ENCODE measurements at places on chromosomes 1 and 21.

DNA sequence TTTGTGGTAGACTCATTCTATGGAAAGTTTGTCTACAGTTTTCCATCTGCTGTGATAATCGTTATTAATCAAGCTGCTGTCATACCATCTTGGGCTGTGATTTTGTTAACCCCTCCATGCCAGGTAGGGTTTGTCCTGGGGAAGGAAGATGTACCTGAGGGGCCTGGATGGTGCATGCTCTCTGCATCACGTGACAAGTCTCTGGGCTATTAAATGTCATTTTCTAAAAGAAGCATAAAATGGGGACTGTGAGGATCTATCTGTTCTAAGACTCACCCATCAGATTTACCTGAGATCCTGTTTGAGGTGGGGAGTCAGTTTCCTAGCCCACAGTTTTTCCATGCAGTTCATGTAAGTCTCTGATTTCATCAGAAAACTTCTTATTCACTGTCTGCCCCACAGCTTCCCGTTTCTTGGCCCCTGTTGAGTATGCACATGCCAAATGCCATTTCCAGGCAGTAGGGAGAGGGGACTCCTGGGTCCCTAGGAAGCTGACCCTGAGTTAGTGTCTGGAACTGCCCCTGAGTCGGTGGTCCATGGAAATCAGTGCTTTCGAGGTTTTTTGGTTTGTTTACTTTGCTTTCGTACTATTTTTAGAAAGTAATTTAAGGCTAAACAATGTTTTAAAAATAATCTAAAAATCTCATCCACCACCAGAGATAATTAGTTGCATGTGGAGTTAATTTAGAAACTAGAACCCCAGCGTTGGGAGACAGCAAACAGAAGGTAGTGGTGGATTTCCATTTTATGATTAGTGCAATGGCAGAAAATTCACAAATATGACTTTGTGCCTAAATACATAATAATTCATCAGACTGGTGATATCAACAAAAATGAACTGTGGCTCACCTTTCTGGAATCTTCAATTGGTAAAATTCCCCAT is 46.7 kb downstream of the ZBTB18 start:
- no peak overlapping the region for H3K27ac ChIP-seq

DNA sequence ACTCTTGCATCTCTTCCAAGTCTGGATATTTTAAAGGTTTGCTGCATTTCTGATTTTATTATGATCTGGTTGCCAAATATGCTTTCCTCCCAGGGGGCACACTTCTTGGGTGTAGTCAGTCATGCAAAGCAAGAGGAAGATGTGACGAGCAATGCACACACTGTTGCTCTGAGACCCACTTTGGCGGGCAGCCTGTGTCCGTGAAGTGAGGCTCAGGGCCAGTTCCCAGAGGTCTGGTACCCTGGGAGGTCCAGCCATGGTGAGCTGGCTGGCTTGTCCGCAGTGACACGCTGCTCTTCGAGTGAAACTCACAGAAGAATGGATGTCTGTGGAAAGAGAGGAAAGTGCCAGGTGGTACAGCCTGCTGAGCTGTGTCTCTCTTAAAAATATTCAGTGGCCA is 52.8 kb upstream of the EDN2 start:
- no peak for DNase-seq
- peaks cover 6% of the 10 kb centered on the region for H3K36me3 ChIP-seq
- no peaks in the 10 kb centered on the region for H3K27me3 ChIP-seq
- no peak overlapping the region for H3K27ac ChIP-seq
- H3K4me1 ChIP-seq: peaks cover 5% of the 10 kb centered on the region

GRCh38 chr1:16617778-16618580 is 4.6 kb upstream of the NBPF1 start:
- H3K36me3 ChIP-seq: no peaks in the 10 kb centered on the region
- DNase-seq: no peak
- no peaks in the 10 kb centered on the region for H3K27me3 ChIP-seq
- H3K4me3 ChIP-seq: no peak overlapping the region

- H3K4me3 ChIP-seq: no peak overlapping the region
- no peaks in the 10 kb centered on the region for H3K4me1 ChIP-seq
- H3K36me3 ChIP-seq: no peaks in the 10 kb centered on the region
- no peaks in the 10 kb centered on the region for H3K27me3 ChIP-seq
- DNase-seq: no peak
Measured at GRCh38 chr1:226920446-226920894, 19.6 kb upstream of the COQ8A start.

- H3K27ac ChIP-seq: no peak overlapping the region
- H3K27me3 ChIP-seq: no peaks in the 10 kb centered on the region
- no peak overlapping the region for H3K4me3 ChIP-seq
Measured at GRCh38 chr1:231862611-231863010, 236.0 kb downstream of the DISC1 start.

GRCh38 chr1:26020941-26021646 is 481 bp upstream of the EXTL1 start:
- peaks cover 53% of the 10 kb centered on the region for H3K27me3 ChIP-seq
- no peak for DNase-seq
- peaks cover 10% of the 10 kb centered on the region for H3K4me1 ChIP-seq
- H3K36me3 ChIP-seq: no peaks in the 10 kb centered on the region
- H3K27ac ChIP-seq: no peak overlapping the region

- no peak overlapping the region for H3K4me3 ChIP-seq
- H3K27ac ChIP-seq: no peak overlapping the region
- no peak for DNase-seq
- H3K27me3 ChIP-seq: peaks cover 3% of the 10 kb centered on the region
- H3K36me3 ChIP-seq: no peaks in the 10 kb centered on the region
Measured at GRCh38 chr1:197841158-197841557, 61.3 kb upstream of the C1orf53 start.

GRCh38 chr1:119648620-119649004 is 546 bp upstream of the ZNF697 start:
- H3K4me3 ChIP-seq: peak overlapping the region; percentile 72
- H3K4me1 ChIP-seq: peaks cover 12% of the 10 kb centered on the region
- no peak for DNase-seq
- H3K27ac ChIP-seq: no peak overlapping the region
- H3K36me3 ChIP-seq: no peaks in the 10 kb centered on the region
- peaks cover 86% of the 10 kb centered on the region for H3K27me3 ChIP-seq

- no peak overlapping the region for H3K27ac ChIP-seq
- no peaks in the 10 kb centered on the region for H3K27me3 ChIP-seq
- H3K36me3 ChIP-seq: no peaks in the 10 kb centered on the region
- DNase-seq: no peak
- no peak overlapping the region for H3K4me3 ChIP-seq
- H3K4me1 ChIP-seq: peaks cover 24% of the 10 kb centered on the region
Measured at GRCh38 chr1:116357487-116357886, 15.6 kb upstream of the ATP1A1 start.

- no peak overlapping the region for H3K4me3 ChIP-seq
- no peaks in the 10 kb centered on the region for H3K27me3 ChIP-seq
- no peak overlapping the region for H3K27ac ChIP-seq
- no peak for DNase-seq
Measured at GRCh38 chr1:183711741-183712361, 58.7 kb upstream of the APOBEC4 start.

DNA sequence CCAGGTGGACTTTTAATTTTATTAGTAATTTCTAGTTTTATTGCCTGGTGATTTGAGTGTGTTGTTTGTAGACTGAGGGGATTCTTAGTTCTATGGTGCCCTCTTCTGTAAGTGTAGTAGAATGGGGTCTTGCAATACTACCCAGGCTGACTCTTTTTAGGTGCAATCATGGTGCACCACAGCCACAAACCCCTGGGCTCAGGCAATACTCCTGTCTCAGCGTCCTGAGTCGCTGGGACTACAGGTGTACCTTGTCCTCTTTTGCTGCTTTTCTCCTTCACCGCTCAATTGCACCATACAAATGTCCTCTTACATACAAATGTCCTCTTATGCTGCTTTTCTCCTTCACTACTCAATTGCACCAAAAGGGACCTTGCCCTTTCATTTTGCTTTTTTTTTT is 43.1 kb downstream of the SCP2 start:
- no peak for DNase-seq
- H3K36me3 ChIP-seq: no peaks in the 10 kb centered on the region
- no peaks in the 10 kb centered on the region for H3K27me3 ChIP-seq
- H3K4me3 ChIP-seq: no peak overlapping the region
- H3K4me1 ChIP-seq: no peaks in the 10 kb centered on the region

DNA sequence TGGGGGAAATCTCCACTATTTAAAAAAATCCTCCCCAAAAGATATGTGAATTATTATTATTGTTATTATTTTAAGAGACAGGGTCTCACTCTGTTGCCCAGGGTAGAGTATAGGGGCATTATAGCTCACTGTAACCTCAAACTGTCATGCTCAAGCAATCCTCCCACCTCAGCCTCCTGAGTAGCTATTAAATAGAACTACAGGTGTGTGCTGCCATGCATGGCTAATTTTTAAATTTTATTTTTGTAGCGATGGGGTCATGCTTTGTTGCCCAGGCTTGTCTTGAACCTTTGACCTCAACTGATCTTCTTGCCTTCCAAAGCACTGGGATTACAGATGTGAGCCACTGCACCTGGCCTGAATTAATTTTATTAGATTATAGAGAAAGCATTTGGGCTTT is 116.8 kb downstream of the RABGAP1L start:
- H3K27me3 ChIP-seq: no peaks in the 10 kb centered on the region
- no peak for DNase-seq
- no peak overlapping the region for H3K27ac ChIP-seq
- peaks cover 10% of the 10 kb centered on the region for H3K36me3 ChIP-seq

- peak within 1 kb of the TSS; percentile 97 for H3K4me3 ChIP-seq
- no peak for DNase-seq
- peaks cover 18% of the 10 kb centered on the region for H3K4me1 ChIP-seq
- H3K27ac ChIP-seq: peak within 1 kb of the TSS; percentile 97
- H3K27me3 ChIP-seq: peaks cover 13% of the 10 kb centered on the region
Measured at GRCh38 chr1:244050835-244051444, at the start of gene ZBTB18. TSS of gene ZBTB18 (plus strand) at chr1:244051283. CDS start at chr1:244051432, 149 bp downstream.

DNA sequence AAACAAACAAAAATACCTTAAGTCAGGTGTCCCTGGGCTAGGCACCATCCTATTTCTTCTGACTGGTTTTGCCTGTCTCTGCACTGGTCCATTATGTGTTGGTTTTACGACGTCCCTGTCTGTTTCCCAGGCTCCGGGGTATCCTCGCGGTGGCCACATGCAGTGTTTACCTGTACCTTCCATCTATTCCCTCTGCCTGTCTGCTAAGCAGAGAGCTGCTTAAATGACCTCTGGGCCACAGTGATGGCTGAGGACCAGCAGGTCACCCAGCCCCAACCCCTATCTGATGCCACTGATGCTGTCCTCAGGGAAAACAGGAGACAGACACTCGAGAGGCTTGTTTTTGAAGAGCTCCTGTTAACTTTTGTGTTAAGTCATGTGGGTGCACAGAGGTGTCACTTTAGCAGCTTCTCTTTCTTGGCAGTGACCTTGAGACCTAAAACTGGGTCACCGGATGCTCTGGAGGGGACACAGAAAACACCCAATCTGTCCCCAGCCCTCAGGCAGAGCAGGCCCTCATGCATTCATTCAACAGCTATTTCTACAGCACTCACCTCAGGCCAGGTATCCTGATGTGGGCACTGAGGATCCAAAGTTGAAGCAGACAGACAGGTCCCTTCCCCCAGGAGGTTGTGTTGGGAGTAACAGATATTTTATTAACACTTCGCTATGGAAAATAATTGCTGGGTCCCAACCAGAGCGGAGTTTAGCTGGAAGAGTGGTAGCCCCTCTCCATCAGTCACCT is 4.4 kb upstream of the EFHD2 start:
- DNase-seq: no peak
- H3K27me3 ChIP-seq: peaks cover 58% of the 10 kb centered on the region
- no peak overlapping the region for H3K27ac ChIP-seq
- H3K36me3 ChIP-seq: no peaks in the 10 kb centered on the region
- no peak overlapping the region for H3K4me3 ChIP-seq

- H3K27ac ChIP-seq: no peak overlapping the region
- peaks cover 15% of the 10 kb centered on the region for H3K27me3 ChIP-seq
- no peak overlapping the region for H3K4me3 ChIP-seq
- peaks cover 22% of the 10 kb centered on the region for H3K4me1 ChIP-seq
- DNase-seq: no peak
Measured at GRCh38 chr1:61536174-61537108, 188.5 kb downstream of the TM2D1 start.

DNA sequence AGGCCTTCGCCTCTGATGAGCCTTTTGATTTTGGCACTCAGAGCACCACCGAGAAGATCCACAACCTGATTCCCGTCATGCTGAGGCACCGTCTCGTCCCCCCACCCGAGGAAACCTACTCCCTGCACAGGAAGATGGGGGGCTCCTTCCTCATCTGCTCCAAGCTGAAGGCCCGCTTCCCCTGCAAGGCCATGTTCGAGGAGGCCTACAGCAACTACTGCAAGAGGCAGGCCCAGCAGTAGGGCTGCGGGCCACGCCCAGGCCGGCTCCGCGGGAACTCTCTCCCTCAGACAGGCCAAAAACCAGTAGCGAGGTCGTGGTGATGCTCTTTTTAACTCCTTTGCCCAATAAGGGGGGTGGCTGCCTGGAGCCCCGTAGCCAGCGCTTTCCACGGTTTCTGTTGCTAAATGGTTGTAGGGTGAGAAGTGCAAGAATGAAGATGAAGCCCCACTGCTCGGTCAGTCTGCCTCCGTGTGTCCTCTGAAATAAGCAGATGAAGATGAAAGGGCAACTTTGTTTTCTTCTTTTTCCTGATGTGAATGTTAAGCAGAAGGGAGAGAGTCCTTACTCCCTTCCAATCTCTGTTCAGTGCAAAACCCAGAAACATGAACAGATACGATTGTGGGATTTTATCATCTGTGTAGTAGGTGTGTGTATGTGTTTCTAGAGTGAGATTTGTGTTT is 46.5 kb downstream of the COQ8A start:
- no peak overlapping the region for H3K27ac ChIP-seq
- peaks cover 21% of the 10 kb centered on the region for H3K4me1 ChIP-seq
- H3K27me3 ChIP-seq: no peaks in the 10 kb centered on the region

DNA sequence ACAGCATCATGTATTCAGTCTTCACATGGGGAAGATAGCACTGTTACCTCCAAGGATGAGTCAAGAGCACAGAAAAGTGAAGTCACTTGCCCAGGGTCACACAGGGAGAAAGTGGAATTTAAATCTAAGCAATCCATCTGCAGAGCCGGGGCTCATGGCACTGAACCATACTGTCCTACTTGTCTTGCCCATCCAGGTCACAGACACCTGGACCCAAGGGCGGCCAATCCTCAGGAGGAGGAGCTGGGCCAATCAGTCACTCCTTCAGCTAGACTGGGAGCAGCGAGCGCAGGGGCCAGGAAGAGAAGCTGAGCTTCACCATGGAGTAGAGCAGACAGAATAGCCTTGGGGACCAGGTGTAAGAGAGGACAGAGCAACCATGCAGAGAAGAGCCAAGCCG is 9.2 kb upstream of the GJB5 start:
- no peak overlapping the region for H3K27ac ChIP-seq
- H3K27me3 ChIP-seq: peaks cover 18% of the 10 kb centered on the region
- H3K4me3 ChIP-seq: no peak overlapping the region
- no peak for DNase-seq

Measured in activated naive CD4-positive, alpha-beta T cell treated with anti-CD3 and anti-CD28 coated beads, Interleukin-2, amount 10 ng/mL, durations not matched to agents 7 days and 5 days (primary cell).